ENCODE measurements at places on chromosomes 7 and 10. TPM values are rescaled to one million over a fixed set of nuclear protein-coding genes. Genes with fewer than 3 reads are reported as not detected.

DNA sequence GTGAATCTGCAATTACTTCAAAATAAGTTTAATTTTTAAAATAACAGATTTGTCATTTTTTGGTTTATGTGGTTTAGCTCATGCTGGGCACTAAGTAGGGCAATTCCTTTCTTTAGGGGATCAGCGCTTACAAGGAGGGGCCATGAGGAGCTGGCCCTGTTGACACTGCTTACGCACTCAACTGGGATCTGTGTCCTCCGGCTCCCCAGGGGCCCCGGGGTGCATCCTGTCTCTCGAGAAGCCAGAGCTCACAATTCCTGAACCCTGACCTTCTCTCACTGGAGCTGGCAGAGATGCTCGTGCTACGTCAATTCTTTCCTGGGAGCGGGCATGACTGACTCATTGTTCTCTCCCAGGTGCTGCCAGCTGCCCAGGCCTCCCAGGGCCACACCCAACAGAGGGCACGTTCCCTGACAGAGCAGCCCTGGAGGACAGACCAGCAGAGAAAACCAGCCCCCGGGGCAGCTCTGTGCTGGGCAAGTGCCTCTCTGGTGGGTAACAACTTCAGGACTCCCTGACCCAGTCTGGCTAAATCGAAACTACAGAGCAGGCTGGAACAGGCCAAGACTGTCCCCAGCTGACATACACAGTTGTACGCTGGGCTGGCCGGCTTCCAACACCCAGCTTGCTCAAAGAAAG, 36.8 kb downstream of the CTBP2 start:
- peak overlapping the region; percentile 89 for H3K27ac ChIP-seq
- H3K36me3 ChIP-seq, result peaks cover 20% of the 10 kb centered on the region
- DNase-seq, result no peak

GRCh38 chr7:8629504-8629903, 196.1 kb downstream of the NXPH1 start:
- no peaks in the 10 kb centered on the region for H3K27me3 ChIP-seq
- H3K27ac ChIP-seq, result no peak overlapping the region
- no peak for DNase-seq
- H3K4me3 ChIP-seq, result no peak overlapping the region

DNA sequence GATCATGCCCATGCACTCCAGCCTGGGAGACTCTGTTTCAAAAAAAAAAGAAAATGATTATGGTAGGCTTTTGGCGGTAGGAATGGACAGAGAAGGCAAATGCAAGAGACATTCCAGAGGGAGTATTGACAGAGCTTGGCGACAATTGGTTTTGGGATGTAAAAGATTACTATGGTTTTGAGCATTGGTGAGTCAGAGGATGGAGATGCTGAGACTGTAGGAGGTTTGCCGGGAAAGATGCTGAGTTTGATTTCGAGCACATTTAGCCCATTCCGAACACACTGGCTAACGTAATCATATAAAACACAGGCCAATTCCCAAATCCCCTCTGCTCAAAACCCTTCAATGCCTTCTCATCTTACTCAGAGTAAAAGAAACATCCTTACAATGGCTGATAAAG, 161.6 kb upstream of the MKLN1 start:
- no peaks in the 10 kb centered on the region for H3K36me3 ChIP-seq
- no peaks in the 10 kb centered on the region for H3K4me1 ChIP-seq
- no peak overlapping the region for H3K4me3 ChIP-seq
- no peaks in the 10 kb centered on the region for H3K27me3 ChIP-seq
- no peak for DNase-seq

DNA sequence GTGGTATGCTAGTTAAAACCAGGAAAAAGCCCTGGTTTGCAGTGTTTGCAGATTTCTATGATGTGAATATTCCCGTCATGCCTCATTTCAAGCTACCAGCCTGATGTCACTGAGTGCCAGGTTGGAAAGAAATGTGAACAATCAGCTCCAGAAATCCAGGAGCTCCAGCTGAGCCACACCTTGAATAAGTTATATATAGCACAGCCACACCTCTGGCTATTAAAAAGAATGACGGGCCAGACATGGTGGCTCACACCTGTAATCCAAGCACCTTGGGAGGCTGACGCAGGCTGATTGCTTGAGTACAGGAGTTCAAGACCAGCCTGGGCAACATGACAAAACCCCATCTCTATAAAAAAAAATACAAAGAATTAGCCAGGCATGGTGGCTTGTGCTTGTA, 18.7 kb upstream of the SLF2 start:
- H3K27ac ChIP-seq, result no peak overlapping the region
- peaks cover 23% of the 10 kb centered on the region for H3K27me3 ChIP-seq
- no peak for DNase-seq
- no peaks in the 10 kb centered on the region for H3K36me3 ChIP-seq
- no peak overlapping the region for H3K4me3 ChIP-seq

DNA sequence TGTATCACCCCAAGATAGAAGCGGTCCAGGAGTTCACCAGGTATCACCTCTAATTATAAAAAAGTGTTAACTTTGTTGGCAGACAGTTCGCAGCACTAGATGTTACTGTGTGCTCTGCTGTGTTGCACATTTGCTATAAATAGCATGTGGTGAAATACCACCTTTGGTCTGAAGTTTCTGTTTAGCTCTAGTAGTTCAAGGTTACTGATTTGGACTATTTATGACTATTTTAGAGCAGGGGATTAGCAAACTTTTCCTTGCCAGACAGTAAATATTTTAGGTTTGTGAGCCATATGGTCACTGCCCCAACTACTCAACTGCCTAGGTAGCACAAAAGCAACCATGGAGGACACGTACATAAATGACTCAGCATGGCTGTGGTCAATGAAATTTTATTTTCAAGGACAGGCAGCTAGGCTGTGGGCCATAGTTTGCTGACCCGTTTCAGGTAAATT, 16.5 kb downstream of the DENND10 start:
- peaks cover 23% of the 10 kb centered on the region for H3K36me3 ChIP-seq
- H3K27ac ChIP-seq, result no peak overlapping the region
- H3K4me1 ChIP-seq, result no peaks in the 10 kb centered on the region
- no peak for DNase-seq

GRCh38 chr7:66142996-66143395, 28.3 kb downstream of the CRCP start:
- no peak overlapping the region for H3K4me3 ChIP-seq
- H3K27ac ChIP-seq, result peak overlapping the region; percentile 81
- DNase-seq, result no peak
- H3K36me3 ChIP-seq, result peaks cover 29% of the 10 kb centered on the region
- H3K4me1 ChIP-seq, result peaks cover 24% of the 10 kb centered on the region

DNA sequence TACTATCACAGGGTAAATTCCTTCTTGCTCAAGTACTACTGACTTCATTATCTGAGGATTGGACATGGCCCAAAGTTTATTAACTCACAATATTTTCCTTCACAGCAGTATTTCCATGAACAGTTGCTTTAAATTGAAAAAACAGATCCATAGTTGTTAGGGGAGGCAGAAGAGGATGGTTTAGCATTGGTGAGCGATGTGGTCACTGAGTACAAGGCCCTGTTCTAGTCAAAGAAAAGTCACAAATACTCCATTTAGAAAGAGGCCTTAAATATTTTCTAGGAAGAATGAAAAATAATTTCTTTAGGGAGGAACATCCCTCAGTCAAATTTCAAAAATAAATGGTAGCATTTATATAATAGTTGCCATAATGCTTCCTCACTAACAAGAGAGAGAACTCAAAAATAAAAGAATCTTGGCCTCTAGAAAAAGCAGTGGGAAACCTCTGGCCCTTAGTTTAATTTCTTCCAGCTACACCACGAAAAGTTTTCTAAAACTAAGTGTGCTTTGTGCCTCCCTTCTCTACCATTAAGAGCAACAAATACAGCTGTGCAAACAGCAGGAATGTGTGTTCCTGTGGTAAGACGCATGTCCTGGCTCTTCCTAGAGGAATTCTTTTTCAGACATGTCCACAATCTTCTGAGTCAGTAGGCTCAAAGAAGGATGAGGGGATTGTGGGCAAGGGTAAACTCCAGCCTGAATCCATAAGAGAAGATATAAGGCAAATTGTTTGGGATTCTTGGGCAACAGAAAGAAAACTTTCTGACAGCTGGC, 105.7 kb downstream of the HOXA1 start:
- no peak for DNase-seq
- H3K27ac ChIP-seq, result peak overlapping the region; percentile 76
- no peaks in the 10 kb centered on the region for H3K36me3 ChIP-seq
- H3K4me1 ChIP-seq, result peaks cover 37% of the 10 kb centered on the region
- no peak overlapping the region for H3K4me3 ChIP-seq
- H3K27me3 ChIP-seq, result no peaks in the 10 kb centered on the region

DNA sequence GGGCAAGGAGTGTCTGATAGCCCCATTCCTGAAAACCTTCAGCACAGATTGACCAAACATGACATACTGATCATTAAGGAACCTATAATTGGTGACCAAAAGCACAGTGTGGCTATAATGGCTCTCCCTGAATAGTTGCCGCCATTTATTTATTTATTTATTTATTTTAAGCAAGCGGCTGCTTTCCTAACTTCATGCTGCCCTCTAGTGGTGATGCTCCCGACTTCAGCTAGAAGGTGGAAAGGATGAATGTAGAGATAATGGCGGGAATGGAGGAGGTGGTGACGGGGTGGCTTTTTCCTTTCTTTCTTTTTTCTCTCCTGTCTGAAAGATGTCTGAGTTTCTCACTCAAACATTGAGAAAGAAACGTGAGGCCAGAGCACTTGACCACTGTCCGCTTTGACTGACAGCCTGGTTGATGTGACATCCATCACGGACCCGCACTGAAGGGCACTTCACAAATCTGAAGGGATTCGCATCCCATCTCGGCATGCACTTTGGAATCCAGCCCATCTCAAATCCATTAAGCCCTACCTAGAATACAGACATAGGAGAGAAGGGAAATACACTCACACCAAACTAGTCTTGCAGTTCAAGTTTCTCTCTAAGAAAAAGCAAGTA, 1090.1 kb downstream of the KCNMA1 start:
- peaks cover 6% of the 10 kb centered on the region for H3K4me1 ChIP-seq
- peak; percentile 72 for DNase-seq
- H3K36me3 ChIP-seq, result no peaks in the 10 kb centered on the region
- no peak overlapping the region for H3K27ac ChIP-seq
- H3K4me3 ChIP-seq, result no peak overlapping the region
- peaks cover 35% of the 10 kb centered on the region for H3K27me3 ChIP-seq

DNA sequence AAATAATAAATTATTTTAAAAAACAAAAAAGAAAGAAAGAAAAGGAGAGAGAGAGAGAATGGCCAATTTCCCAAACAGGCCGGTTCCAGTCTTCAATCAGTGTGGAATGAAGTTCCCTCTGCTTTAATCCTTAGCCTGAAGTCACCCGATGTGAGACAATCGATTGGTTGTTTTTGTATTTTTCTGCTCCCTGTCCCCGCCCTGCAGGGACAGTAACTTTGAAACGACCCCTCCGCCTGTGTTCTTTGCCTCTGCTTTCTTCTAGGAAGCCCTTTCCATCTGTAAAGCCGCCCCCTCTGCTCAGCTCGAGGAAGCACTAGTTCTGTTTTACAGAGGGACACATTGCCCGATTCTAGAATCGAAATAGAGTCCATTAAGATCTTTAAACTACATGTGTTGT, 33.4 kb downstream of the FOXL3 start:
- H3K4me3 ChIP-seq, result no peak overlapping the region
- no peak overlapping the region for H3K27ac ChIP-seq
- H3K36me3 ChIP-seq, result no peaks in the 10 kb centered on the region
- peaks cover 22% of the 10 kb centered on the region for H3K27me3 ChIP-seq
- DNase-seq, result no peak

DNA sequence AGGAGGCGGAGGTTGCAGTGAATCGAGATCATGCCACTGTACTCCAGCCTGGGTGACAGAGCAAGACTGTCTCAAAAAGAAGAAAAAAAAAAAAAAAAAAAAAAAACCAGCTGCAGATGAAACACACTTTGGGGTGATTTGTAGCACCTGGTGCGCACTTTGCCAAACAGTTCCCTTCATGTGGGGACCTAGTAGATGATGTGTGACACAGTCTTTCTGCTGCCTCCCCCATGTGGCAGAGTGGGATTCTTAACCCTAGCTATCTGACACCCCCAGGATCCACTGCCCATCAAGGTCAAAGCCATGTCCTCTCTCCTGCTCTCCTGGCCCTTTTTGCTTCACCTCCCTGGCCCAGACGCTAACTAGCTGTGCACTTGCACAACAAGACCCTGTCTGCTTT, 52.1 kb upstream of the PDZD8 start:
- H3K27ac ChIP-seq, result no peak overlapping the region
- H3K4me1 ChIP-seq, result peaks cover 16% of the 10 kb centered on the region
- H3K4me3 ChIP-seq, result no peak overlapping the region
- no peaks in the 10 kb centered on the region for H3K36me3 ChIP-seq

DNA sequence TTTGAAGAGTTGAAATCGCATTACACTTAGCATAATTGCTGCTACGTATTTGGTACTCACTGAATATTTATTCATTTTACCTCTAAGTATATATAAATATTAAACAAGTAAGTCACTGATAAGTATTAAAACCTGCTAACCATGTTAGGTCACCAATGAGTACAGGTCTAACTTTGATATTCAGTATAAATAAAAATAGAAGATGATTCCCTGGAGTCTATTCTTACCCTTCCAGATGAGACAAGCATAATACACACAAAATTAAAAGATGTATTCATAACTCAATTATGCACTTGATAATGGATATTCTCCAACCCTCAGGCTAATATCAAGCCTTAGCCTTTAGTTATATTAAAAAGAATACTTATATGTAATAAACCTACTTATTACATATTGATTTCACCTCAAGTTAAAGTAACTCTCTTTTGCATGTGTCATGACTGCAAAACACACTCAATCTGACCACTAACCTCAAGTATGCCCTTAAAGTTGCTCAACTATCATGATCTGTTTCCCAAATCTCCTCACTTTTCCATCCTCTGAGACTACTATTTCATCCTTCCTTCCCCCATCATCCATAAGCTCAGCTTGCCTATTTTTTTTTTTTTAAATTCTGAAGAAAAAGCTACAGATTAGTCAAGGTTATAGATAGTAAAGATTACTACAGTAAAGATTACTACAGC, 46.8 kb downstream of the IPMK start:
- peaks cover 2% of the 10 kb centered on the region for H3K4me1 ChIP-seq
- H3K27me3 ChIP-seq, result no peaks in the 10 kb centered on the region
- H3K27ac ChIP-seq, result no peak overlapping the region

DNA sequence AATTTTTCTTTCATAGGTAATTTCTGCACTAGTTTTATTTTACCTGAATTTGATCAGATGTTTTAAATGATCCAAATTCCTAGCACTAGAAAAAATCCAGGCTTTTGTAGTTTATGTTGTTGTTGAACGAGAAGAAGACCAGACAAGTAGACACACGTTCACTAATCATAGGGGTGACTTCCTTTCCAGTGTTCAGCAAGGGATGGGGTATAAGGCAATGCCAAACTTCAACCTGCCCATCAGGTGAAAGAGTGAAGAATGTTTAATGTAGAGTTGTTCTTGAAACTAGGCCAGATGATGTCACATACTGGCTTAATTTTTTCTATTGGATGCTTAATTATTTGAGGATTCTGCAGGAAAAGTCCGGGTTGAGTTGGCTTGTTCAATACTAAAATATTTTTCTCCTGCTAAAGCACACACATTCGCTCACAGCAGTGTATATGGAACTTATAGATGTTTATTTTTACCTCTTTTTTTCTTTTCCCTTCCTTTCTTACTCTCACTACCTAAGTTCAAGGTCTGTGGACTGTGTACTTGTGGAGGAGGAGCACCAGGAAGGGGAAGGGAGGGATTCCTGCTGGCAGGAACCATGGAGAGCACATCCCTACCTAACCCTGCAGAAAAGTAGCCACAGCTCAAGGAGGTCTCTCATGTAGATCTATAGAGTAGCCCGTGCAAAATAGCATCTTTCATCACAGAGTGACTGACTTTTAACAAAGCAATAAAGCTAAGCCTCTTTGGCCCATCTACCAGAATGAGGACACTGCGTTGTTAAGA, 23.1 kb upstream of the AKR1E2 start:
- H3K36me3 ChIP-seq, result no peaks in the 10 kb centered on the region
- no peaks in the 10 kb centered on the region for H3K4me1 ChIP-seq
- no peak overlapping the region for H3K4me3 ChIP-seq
- H3K27me3 ChIP-seq, result no peaks in the 10 kb centered on the region

The CC2D2B gene
- total RNA-seq, result 0.82 TPM

The NPFFR1 gene
- not detected for total RNA-seq

The SAMD9L gene
- not detected for total RNA-seq
